ENCODE measurements at places on chromosomes 6 and 20.

- DNase-seq: no peak
These were observed 549.4 kb downstream of the COL12A1 start for GRCh38 chr6:74656453-74656852.

- DNase-seq: no peak
These were observed 5.0 kb downstream of the SF3B5 start for GRCh38 chr6:144090384-144090783.

- no peak for DNase-seq
These were observed 25.7 kb downstream of the CD83 start for GRCh38 chr6:14143305-14143704.

- DNase-seq: no peak
These were observed 127.4 kb downstream of the MYLK4 start for GRCh38 chr6:2623295-2623694.

GRCh38 chr20:41178495-41178894 is 41.2 kb downstream of the PLCG1 start:
- no peak for DNase-seq

Measured in DND-41 (cell line).